Esophagus squamous epithelium (tissue), 5 donors: ENCODE measurements at places on chromosomes 6 and 20.

GRCh38 chr6:26107935-26108334 is 20.7 kb downstream of the HFE start:
- DNase-seq, result no peak

- no peak for DNase-seq
These were observed 464.3 kb upstream of the BTBD3 start for GRCh38 chr20:11453430-11453829.

DNA sequence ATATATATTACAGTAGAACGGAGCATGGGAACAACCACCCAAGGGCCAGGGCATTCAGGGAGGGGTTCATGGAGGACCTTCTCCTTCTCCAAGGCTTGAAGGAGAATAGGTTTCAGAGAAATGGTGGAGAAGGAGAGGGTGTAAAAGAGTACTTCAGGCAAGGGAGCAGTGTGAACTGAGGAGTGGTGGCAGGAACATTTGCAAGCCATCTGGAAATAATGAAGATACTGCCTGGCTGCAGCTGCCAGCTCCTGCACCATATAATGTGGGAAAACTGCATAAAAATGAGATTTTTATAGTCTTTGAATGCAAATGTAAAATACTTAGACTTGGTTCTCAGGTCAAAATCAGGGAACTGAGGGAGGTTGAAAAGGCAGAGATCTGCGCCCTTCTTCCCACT is 9.6 kb upstream of the DEFB121 start:
- no peak for DNase-seq

- DNase-seq, result no peak
These were observed 34.6 kb upstream of the SPACA1 start for GRCh38 chr6:88013015-88013414.

- DNase-seq, result no peak
These were observed 36.0 kb downstream of the PIM1 start for GRCh38 chr6:37205997-37206340.

GRCh38 chr20:11753155-11753554 is 164.5 kb upstream of the BTBD3 start:
- DNase-seq, result no peak

GRCh38 chr6:76043690-76044089 is 28.8 kb downstream of the IMPG1 start:
- no peak for DNase-seq

DNA sequence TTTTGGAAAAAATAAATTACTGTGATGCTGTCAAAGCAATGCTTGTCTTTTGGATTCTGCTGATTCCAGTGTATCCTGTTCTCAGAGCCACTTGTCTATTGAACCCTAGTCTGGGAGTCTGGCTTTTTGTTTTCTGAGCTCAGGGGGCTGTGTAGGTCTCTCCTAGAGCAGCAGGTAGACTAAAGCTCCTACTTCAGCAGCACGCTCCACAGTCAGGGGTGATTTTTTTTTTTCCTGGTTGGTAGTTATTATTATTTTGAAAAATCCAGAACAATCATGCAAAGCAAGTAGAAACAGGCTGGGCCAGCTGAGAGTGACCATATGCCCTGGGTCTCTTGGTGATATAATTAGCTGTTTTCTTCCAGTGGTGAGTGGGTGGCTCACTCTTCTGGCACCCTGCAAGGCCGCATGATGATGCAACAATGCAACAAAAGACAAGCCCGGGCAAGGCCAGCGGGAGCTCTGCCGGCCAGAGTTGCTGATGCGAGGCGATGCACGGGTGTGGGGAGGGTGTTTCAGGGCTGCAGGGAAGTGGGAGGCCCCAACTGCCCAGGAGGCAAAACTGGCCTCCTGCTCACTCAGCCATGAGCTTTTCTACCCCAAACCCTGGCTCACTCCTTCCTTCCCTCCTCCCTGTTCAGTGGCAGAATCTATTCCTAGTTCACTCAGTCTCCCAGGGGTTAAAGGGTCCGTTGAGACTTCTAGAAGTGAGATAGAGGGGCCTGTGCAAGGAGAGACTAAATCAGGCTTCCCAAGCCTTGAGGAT is 11.5 kb upstream of the CDKN1A start:
- DNase-seq, result no peak

- DNase-seq, result no peak
These were observed 7.6 kb upstream of the BTN2A2 start for GRCh38 chr6:26375270-26375669.

DNA sequence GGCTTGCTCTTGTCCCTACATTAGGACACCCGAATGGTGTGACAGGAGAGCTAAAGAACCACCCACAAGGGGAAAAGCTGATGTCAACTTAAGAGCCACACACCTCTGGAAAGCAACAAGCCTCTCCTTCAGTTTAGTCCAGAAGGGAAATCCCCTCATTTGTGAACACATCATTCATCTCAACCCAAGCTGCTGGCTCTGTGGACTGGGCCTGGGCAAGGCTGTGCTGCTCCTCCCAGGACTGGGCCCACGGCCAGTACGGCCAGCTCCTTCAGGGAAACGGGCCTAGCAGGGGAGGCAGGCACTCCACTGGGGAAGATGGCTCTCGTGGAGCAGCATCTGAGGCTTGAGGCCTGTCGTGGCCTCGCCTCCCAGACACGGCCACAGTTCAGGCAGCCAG is 12.8 kb upstream of the SLC4A11 start:
- DNase-seq, result no peak

GRCh38 chr6:89500611-89501010 is 67.7 kb downstream of the ANKRD6 start:
- DNase-seq, result no peak

DNA sequence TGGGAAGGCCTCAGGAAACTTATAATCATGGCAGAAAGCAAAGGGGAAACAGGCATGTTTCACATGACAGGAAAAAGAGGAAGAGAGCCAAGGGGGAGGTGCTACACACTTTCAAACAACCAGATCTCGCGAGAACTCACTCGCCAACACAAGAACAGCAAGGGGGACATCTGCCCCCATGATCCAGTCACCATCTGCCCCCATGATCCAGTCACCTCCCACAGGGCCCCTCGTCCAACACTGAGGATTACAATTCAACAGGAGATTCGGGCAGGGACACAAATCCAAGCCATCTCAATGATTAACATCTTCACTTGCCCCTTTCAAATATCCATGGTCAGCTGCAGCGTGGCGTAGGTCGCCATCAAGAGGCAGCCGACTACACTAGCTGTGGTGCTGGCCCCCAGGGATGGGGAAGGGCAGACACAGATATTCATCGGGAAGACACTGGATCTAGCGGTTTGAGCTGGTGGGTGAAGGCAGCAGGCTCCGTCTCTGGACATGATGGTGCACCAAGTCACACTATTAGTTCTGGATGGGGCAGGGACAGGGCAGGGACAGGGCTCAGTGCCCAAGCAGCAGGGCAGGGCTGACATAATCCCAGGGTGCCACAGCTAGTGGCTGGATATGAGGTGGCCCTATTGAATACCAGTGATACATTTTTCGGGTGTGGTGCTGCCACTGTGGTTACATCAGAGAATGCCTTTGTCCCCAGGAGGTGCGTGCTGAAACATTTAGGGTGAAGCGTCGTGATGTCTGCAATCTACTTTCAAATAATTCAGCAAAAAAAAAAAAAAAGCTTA is 31.6 kb downstream of the TUBB2B start:
- no peak for DNase-seq

- DNase-seq, result no peak
These were observed 94.0 kb downstream of the SGK1 start for GRCh38 chr6:134223796-134224420.

- no peak for DNase-seq
These were observed 98.2 kb downstream of the SMOC2 start for GRCh38 chr6:168538892-168539811.

- DNase-seq, result no peak
These were observed 10.8 kb upstream of the SERPINB1 start for GRCh38 chr6:2852514-2852855.

- DNase-seq, result no peak
These were observed 41.7 kb downstream of the SYNE1 start for GRCh38 chr6:152595499-152595898.

DNA sequence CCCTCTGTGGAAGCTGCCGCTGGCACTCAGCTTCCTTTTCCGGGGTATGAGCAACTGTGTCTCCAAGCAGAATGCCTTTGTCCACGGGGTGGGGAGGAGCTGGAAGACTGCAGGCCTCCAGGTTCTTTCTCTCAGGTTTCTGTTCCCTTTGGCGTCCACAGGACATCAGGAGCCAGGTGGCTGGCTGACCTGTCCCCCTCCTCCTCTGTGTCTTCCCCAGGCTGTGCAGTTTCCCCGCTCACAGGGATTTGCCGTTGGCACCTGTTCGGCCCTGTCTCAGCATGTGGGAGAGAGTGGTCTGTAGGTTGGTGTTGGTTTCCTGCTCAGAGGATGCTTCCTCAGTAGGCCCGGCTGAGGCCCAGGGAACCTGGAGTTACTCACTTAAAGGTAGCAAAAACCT is 43.5 kb downstream of the CDS2 start:
- DNase-seq, result no peak

GRCh38 chr20:2066461-2067122 is 35.0 kb upstream of the STK35 start:
- no peak for DNase-seq
